Activated CD8-positive, alpha-beta memory T cell treated with anti-CD3 and anti-CD28 coated beads for 1 hour (primary cell): ENCODE measurements at places on chromosomes 11 and 22.

GRCh38 chr22:24011735-24012068, 598 bp downstream of the CABIN1 start:
- DNase-seq = no peak

DNA sequence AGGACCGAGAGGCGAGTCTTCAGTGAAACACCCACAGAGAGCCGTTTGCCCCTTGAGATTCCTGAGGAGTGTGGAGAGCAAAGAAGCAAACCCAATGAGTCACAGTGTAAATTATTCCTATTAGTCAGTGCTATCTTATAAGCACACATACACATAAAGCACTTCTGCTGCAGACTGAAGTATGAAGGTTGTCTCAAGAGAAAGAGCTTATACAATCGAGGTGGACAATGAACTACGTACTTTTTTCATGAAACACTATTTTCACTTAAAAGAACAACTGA, 37.3 kb downstream of the GALNT18 start:
- no peak for DNase-seq

GRCh38 chr11:101441747-101442146, 142.1 kb downstream of the TRPC6 start:
- no peak for DNase-seq

DNA sequence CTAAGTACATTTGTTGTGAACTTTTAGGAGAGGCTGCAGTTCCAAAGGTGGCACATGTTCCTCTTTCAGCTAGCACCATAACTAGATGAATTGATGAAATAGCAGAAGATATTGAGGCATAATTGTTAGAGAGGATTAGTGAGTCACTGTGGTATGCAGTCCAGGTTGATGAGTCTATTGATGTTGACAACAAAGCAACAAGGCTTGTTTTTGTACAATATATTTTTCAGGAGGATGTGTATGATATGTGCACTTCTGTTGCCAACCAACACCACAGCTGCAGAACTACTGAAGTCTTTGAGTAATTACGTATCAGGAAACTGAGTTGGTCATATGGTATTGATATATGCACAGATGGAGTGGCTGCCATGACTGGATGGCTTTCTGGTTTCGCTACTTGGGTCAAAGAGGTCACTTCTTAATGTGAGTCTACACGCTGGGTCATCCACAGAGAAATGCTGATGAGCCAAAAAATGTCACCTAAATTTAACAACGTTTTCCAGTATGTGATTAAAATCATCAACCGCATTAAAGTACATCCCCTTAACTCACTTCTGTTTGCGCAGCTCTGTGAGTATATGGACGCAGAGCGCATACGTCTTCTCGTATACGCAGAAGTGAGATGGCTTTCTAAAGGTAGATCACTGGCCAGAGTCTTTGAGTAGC, 261.3 kb upstream of the ANO5 start:
- DNase-seq = no peak

GRCh38 chr11:3086114-3086513, 28.9 kb upstream of the CARS1 start:
- no peak for DNase-seq

- no peak for DNase-seq
These were observed 16.0 kb downstream of the PLCB3 start for GRCh38 chr11:64267207-64267945.

GRCh38 chr11:5689551-5689983, at the start of gene TRIM22:
TRIM22 (plus strand) TSS chr11:5689790; CDS start chr11:5696233, 6,443 bp downstream.
- DNase-seq = no peak

- DNase-seq = peak; percentile 70
These were observed 461 bp upstream of the EED start for GRCh38 chr11:86244063-86244521.

DNA sequence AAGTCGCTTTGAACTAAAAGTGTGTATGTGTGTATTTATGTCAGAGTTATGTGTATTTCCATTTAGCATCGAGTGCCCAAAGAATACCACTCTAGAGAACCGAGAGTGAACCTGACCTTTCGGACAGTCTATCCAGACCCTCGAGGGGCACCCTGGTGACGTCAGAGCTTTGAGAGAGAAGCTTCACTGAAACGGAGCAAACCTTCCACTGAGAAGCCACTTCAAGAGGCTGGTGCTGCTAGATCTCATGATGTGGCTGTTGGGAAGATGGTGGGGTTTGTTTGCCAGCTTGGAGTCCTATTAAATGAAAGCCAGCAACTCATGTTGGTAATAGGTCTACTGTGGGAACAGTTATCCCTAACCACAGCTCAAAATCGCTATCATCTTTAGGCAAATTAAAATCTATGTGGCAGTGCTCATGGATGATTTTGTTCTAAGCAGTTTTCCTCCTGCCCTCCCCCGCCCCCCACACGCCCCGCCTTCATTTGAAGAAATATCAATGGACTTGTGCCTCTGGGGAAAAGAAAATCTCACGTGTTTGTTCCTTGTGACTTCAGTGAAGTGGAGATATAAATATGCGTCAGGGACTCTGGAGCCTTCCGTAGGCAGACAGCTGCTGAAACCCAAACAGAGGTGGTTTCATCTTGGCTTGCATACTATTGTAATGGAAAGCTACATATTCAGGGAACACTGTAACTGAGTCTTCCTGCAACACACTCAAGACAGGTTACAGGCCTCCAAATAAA, 22.4 kb upstream of the C11orf96 start:
- no peak for DNase-seq

- no peak for DNase-seq
These were observed 97.8 kb downstream of the TRMU start for GRCh38 chr22:46433318-46433717.

DNA sequence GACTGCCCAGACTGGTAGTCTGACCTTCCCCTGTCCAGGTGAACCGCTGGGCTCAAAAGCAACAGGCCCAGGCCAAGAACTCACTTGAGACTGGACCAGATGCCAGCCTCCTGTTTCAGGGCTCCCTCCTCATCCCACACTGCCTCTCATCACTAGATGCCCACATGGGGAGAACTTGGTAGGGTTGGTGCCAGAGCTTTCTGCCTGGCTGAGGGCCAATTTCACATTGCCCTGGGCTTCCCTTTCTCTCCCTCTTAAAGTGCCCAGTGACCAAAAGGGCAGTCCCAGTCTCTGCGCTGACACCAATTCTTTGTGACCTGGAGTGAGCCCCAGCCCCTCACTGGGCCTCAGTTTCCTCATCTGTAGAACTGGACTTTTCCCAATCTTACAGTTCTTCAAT, 41.7 kb downstream of the C11orf58 start:
- DNase-seq = no peak

DNA sequence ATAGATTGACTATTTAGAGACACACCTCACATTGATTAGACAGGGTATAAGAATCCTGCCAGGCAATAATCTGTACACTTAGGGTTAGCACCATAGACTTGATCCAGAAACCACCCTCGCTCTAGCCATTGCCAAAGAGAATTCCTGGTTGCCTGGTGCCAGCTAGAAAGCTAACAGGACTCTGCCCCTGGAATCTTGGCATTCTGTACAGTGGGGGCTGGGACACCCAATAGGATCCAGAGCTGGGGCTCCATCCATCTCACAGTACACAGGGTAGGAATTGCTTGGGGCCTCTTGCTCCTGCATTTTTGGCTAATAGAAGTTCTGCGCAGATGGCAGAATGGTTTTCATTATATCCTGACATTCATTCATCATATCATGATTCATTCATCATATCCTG, 3.0 kb upstream of the APLNR start:
- no peak for DNase-seq

- no peak for DNase-seq
These were observed 2.0 kb downstream of the IFT27 start for GRCh38 chr22:36773935-36774334.

DNA sequence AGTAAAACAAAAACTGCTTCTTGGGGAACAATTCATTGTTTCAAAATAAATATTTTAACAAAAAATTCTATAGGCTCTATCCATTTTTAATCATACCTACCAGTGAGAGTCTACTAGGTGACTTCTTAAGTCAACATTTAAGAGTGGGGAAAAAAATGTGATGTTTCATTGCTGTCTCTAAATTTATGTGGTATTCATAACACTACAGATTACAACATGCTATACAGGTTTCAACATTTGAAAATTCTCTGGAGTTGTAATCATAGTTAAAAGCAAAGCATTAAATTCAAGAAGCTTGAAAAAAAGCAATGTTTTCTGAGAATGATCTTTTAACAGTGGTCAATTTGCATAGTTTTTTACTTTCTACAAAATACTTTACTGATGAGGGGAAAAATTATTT, 18.3 kb downstream of the SBF2 start:
- no peak for DNase-seq

DNA sequence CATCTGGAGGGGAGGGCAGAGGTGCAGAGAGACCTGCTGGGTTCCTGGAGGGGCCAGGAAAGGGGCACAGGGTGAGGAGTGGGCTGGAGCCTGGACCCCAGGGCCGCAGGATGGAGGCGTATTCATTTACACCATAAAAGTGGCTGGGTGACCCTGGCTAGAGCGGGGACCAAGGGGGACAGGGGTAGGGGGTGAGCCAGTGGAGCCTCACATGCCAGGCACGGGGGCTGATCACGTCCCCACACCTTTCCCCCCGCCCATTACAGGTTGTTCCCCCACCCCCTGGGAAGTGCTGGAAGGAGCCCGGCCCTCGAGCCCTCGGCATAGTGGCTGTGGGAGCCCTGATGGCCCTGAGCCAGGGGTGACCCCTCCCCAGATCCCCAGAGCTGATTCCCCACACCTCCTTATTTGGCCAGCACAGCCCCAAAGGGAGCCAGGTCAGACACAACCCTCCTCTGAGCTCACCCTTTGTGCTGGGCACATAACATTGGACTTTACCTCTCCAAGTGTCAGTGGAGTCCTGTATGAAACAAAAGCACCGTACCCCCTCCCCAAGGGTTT, 781 bp downstream of the TCIRG1 start:
- no peak for DNase-seq

GRCh38 chr11:131875611-131876010, 505.2 kb downstream of the NTM start:
- no peak for DNase-seq

GRCh38 chr22:39177456-39177775, 24.9 kb upstream of the CBX7 start:
- DNase-seq = no peak

DNA sequence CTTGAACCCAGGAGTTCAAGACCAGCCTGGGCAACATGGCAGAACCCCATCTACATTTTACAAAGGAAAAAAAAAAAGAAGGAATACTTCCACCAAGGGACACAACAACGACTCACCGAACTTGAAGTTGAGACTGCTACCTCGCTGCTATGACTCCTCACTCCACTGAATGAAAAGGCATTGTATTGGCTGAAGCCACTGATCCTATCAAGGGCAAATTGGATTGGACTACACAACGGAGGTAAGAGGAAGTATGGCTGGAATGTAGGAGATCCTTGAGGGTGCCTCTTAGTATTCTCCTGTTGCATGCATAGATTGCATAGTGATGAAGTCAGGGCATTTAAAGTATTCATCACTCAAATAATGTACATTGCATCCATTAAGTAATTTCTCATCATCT, 97.9 kb downstream of the CWF19L2 start:
- no peak for DNase-seq

GRCh38 chr11:1619449-1619848, 2.5 kb downstream of the KRTAP5-4 start:
- DNase-seq = no peak

DNA sequence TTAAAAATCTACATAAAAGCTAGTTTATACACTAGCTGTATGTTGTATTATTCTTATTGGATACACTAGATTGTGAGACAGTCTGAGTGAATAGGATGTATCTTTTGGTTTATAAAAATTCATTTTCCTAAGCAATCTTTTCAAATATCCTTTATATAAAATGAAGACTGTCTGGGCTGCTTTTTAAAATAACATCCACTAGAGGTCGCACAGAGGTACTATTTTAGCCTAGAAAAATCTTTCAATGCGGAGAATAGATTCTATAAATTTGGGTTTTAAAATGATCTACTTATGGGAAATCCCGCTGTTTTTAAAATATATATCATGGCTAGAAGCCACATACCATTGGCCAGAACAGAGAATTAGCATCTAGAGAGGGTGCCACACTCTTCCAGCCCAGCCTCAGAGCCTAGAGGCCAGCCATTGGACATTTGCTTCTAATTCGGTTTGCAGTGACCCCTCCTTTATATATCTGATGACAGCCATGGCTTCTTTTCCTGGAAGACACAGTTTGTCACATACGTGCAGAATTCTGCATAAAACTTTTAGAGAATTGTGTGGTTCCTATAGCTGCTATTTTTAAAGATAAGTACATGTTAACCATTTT, 7.3 kb downstream of the C11orf97 start:
- DNase-seq = no peak

DNA sequence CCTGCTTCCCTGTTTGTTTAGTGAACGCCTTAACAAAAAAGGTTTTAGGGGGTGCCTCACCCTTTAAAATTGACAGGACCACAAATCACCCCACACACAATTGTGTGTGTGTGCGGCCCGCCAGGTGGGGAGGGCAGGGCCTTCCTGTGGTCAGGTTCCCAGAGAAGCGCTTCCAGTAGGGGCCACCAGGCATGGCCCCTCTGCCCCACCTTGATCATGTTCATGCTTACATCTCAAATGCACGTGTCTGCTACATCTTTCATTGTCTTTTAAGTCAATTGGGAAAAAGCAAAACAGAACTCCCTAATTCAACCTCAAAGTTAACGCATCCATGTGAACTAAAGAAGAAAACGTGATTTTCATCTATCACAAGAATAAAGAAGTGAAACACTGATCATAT, 1335.3 kb downstream of the TBC1D22A start:
- no peak for DNase-seq

- no peak for DNase-seq
These were observed 23.9 kb upstream of the SWAP70 start for GRCh38 chr11:9639985-9640384.

DNA sequence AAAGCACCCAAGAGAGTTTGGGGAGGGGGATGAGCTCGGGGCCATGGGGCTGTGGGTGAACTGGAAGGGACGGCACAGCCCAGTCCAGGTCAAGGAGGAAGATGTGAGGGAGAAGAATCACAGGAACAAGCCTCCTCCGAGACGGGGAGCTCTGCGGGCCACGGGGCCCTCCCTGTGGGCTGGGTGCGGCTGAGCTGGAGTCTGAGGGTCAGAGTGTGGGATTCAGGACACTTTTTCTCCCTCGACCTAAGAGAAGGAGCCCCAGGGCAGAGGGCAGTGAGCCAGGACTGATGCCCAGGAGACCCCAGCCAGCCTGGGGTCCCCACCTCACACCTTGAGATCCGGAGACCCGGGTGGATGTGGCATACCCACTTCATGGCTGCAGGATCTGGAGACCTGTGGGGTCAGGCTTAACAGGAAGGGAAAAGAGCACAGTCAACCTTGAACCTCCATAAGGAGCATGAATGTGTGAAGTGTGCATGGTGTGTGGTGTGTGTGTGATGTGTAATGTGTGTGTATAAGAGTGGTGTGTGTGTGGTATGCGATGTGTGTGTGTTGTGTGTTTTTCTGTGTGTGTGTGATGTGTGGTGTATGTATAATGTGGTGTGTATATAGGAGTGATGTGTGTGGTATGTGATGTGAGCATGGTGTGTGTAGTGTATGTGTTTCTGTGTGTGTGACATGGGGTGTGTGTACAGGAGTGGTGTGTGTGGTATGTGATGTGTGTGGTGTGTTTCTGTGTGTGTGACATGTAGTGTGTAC, 504.6 kb downstream of the BRD1 start:
- DNase-seq = no peak
